Diencephalon (tissue), 1 donor: ENCODE measurements at places on chromosomes 7 and 10. TPM values are rescaled to one million over a fixed set of nuclear protein-coding genes. Genes with fewer than 3 reads are reported as not detected.

UNC5B gene
- total RNA-seq, result 7.4 TPM

TMEM196 gene
- total RNA-seq, result 28.6 TPM

KRIT1 gene
- total RNA-seq, result 69.4 TPM

GFRA1 gene
- total RNA-seq, result 42.7 TPM

MBL2 gene
- total RNA-seq, result not detected

PLA2G12B gene
- total RNA-seq, result not detected

ANKRD61 gene
- total RNA-seq, result 0.46 TPM

PAX4 gene
- not detected for total RNA-seq

TMEM130 gene
- 22.6 TPM for total RNA-seq

NEURL1 gene
- total RNA-seq, result 33.4 TPM

LRMDA gene
- total RNA-seq, result 5.8 TPM
